NCI-H460 (cell line): ENCODE measurements at places on chromosomes 7 and 10.

GRCh38 chr7:111004310-111004901 is 86.5 kb upstream of the LRRN3 start:
- no peak for DNase-seq

GRCh38 chr10:3889961-3890522 is 105.0 kb upstream of the KLF6 start:
- DNase-seq = no peak

DNA sequence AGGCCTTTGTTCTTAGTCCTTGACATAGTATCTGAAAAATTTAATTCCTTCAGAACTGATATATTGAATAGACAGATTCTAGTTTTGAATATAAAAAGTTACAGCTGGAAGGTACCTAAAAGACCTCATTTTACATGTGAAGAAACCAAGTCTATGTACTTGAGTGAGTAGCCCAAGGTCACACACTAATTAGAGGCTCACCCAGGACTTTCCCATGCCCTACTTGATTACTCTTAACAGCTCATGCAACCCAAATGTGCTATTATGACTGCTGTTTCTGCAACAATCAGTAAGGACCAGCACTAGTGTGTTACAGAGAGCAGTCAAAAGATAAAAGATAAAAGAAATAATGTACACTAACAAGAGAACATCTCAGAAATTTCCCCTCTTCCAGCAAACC is 40.7 kb upstream of the BET1 start:
- no peak for DNase-seq

GRCh38 chr7:36086571-36086970 is 66.5 kb upstream of the EEPD1 start:
- no peak for DNase-seq

GRCh38 chr10:56633876-56634452 is 272.9 kb upstream of the ZWINT start:
- DNase-seq = no peak

GRCh38 chr7:101743241-101743994 is 74.0 kb upstream of the CUX1 start:
- DNase-seq = no peak

- DNase-seq = no peak
Measured at GRCh38 chr7:2521952-2522591, 2.5 kb downstream of the LFNG start.

DNA sequence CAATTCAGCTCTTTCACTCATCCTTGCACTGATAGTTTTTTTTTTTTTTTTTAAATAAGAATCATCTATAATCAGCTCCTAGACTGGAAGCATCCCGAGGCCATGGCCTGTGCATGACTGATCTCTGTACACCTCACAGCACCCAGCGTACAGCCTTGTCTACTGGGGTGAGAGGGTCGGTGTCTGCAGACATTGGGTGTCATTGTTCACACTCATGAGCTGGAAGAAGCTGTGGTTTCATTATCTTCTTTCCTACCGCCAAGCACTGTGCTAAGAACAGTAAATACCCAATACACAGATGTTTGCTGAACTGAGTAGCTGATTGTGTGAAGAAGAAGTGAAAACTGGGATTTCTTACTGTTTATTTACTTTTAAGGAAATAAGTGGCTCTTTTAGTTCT is 123.6 kb downstream of the CLEC2L start:
- no peak for DNase-seq
